AG20443 (cell line): ENCODE measurements at places on chromosomes 4 and X.

GRCh38 chr4:184924516-184924915, 93.8 kb upstream of the HELT start:
- no peak for DNase-seq

GRCh38 chr4:77074981-77075855, 571 bp downstream of the CCNI start:
- peak; percentile 65 for DNase-seq

GRCh38 chr4:113452868-113453620, 308.5 kb downstream of the CAMK2D start:
- no peak for DNase-seq

GRCh38 chr4:139843641-139844040, 178.0 kb downstream of the MGST2 start:
- no peak for DNase-seq

DNA sequence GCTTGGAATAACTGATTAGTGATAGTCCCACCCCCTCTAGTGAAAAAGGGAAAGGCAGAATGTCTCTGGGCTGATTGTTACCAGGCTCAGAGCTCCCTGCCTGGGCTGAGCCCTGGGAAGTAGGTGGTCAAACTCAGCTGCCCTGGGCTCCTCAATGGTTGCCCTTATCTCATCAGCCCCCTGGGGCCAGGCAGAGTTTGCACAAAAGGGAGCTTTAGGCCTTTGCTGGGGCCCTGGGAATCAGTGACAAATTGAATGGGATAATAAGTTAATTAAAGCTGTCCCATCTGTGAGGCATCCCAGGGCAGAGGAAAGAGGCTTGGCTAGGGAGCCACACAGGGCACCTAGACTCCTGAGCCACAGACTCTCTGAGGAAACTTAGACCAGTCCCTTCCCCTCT, 89.0 kb downstream of the EFNB1 start:
- no peak for DNase-seq

DNA sequence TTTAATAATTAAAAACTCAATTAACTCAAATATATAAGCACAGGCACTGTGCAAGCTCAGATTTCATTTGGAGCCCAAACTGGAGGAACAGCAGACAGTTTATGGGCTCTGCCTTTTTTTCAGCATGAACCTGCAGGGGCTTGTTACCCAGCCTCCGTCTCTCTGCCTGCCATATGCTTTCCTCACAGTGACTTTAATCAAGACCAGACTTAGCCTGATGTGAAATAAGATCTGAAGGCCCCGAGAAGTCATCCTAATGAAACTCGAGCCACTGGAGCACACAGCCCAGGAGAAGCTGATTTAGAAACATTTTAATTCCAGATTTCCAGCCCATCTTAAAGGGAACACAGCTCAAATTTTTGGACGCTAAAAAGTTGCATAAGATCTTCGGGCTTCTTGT, 55.6 kb downstream of the SPATA18 start:
- DNase-seq, result peak; percentile 43

DNA sequence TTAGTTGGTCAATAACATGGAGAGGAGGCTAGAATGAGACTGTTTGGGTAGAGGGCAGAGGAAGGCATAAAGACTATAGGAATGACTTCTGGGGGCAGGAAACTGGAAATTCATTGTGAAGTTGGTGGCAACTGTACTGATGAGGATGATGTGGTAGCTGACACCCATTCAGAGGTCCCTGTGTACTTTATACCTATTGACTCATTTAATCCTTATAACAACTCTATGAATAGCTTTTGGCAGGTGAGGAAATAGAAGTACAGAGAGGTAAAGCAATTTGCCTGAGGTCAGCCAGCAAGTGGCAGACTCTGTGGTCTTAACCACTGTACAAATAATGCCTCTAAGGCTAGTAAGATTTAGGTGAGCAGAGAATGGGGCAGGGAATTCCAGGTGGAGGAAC, 100.1 kb downstream of the GATB start:
- DNase-seq, result no peak

GRCh38 chrX:105636667-105637066, 185.7 kb upstream of the NRK start:
- DNase-seq, result no peak

DNA sequence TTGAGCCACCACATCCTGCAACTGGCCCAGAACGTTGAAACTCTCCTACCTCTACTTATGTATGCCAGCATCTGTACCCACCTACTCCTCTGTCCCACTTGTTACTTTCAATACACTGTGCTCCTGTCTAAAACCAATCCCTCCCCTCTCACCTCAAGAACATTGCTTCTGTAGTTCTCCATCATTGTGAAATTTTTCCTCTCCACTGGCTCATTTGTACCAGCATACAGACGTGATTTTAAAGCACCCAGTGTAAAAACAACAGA, 25.5 kb upstream of the USO1 start:
- no peak for DNase-seq

DNA sequence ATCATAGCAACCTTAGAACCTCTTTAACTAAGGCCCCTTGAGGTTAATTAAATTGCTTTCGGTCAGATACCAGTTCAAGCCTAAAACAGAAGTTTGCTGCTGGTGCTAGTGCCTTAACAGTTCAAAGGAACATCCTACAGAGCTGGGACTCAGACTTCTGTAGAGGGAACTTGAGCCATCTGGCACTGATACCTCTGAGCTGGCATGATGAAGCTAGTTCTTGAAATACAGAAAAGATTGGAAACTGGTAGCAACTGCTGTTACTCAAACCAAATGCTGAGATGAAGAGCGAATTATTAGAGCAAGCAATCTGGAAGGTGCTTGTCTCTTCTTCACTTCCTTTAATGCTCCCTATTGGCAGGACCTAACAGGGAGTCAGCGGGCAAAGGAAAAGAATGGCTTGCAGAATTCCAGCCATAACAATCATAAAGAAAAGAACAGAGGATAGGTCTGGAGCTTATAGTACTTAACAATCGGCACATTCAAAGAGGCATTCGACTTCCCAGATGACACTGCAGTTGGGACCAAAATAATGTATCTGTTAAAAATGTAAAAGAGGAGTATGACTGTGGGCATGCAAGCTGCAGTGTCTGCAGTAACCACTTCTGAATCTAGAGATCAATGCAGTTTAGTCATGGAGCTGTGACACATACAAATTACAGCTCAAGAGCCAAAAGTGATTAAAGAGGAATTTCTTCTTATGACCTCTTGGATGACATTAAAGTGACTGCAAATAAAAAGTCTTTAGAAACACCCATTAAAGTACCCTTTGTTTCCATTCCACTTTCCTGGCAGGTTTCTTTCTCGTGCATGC, 298.9 kb downstream of the PDGFC start:
- peak; percentile 26 for DNase-seq

DNA sequence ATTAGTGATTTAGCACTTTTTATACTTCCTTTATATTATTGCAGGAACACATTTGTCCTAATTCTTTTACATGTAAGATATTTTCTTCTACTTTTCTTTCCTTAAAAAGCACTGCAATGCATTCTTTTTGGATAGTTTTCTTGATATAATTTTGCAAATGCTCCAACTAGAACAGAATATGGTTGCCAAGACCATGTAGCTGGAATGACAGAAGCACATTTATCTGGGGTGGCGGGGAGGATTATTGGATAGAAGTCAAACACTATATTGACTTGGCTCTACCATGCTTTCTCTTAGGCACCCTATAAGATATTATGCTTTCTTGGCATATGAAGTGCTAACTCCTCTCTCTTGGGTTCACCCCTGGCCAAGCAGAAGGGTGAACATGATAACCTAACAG, 983.5 kb downstream of the FAT4 start:
- no peak for DNase-seq

DNA sequence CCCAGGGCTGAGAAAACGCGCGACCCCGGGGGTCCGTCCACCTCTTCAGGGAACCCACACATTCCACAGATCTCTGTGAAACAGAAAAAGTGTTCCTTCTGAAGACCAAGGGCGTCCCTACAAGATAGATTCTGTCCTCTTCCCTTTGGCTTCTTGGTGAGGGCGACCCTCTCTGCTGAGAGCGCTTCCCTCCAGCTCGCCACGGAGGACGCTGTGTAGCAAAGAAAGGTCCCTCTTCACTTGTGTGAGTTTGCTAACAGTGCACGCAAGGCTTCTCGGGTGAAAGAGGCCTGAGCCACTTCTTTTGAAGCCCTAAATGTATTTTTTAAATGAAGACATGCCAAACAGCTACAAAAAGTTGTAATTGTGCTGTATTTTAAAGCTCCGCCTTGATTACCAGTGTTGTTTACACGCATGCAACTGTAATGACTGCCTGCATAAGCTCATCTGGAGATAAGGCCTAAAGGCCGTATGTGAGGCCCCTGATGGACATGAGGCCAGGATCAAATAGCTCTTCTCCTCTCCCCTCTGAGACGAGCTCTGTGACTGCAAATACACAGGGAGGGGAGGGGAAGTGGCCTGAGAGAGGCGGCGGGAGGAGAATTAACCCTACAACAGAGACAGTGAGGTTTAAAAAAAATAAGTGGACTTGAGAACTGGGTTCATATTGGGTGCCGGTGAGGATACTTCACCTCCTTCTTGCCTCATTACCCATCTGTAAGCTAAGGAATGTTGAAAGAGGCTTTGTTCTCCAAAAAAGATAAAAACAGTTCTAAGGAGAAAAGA, 95.5 kb downstream of the SOWAHB start:
- no peak for DNase-seq

DNA sequence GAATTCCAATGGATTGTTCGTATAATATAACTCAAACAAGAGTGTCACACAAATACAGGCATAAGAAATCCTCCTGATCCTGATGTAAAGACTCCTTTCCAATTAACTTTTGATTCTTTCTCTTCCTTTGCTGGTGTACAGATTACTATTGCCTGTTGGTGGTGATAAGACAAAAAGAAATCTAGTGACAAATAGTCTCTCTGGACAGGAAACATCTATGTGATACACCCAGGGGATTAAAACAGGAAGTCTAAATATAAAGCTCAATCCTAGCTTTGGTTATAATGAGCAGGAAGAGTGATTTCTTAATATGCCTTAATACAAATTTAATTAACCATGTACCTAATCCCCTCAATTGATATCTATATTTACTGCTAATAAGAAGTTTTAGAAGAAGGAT, 45.1 kb downstream of the ARHGEF6 start:
- DNase-seq, result no peak

DNA sequence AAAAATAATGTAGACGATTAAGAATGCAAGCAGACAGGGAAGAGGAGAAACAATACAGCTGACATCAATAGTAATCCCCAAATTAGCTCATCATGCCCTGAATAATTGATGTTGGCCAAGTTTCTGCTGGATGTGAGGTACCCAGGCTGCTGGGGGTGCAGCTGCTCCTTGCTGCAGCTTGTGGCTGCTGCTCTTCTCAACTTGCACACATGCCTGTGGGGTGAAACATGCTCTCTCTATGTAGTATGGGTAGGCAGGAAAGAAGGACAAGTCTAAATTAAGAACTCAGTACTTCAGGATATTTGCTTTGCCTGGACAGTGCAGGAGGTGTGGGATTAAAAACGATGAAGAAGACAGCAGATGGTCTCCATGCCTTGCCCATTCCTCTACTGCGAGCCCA, 16.7 kb downstream of the EDA2R start:
- peak; percentile 30 for DNase-seq

- DNase-seq, result no peak
Observed at GRCh38 chr4:20393486-20394100, 141.9 kb downstream of the SLIT2 start.

DNA sequence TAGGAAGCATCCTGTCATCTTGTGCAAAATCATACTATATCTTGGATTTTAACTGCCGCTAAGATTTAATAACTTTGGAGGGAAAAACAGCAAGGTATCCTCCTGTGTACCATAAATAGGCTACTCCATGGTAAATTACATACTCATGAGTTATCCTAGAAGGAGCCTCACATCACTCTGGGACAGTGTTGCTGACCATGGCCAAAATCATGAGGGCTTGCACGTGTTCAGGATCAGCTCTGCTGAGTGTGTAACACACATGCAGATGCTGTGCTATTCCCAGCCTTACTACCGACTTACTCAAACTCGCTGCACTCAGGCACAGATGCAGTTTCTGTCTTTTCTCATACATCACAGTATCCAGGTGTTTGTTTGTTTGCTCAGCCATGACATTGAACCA, 56.6 kb downstream of the DKK2 start:
- DNase-seq, result no peak

- DNase-seq, result no peak
Observed at GRCh38 chr4:121995790-121996537, 44.1 kb upstream of the TRPC3 start.

- DNase-seq, result no peak
Observed at GRCh38 chrX:7280520-7280919, 132.6 kb upstream of the PUDP start.

- no peak for DNase-seq
Observed at GRCh38 chr4:48539597-48539996, 49.5 kb downstream of the ZAR1 start.

- DNase-seq, result no peak
Observed at GRCh38 chr4:149831656-149832208, 16.1 kb upstream of the IQCM start.

GRCh38 chr4:133084421-133084820, 64.7 kb upstream of the PCDH10 start:
- no peak for DNase-seq

DNA sequence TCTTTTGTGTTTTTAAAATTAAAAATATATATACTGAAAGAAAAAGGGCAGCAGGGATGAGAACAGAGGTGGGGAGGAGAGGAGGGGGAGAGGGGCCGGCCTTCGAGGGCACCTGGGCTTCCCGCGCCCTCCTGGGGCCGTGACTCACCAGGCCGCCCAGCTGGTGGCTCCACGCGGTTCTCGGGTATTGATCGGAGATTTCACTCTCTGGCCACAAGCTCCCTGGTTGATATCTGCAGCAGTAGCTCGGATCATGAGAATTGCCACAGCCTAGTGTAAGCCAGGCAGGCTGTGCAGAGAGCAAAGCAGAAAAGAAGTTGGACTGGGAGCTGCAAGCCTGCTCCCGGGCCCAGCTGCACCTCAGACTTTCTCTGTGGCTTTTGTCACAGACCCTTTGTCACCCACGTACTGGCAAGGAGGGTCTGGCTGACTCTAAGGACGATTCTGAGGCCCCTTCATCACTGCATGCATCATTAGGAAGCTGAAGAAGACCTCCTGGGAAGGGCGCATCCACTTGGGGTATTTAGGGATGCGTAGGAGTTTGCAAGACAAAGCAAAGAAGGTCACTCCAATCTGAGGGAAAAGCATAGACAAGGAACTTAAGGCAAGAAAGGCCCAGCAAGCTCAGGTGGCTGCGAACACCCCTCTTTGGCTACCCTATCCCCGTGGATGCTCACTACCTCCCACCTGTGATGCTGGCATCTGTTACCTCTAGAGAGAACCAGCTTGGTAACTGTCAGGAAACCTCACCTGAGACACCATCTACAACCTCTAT, 71.7 kb downstream of the CPZ start:
- no peak for DNase-seq

GRCh38 chr4:42142591-42142990, 9.9 kb downstream of the BEND4 start:
- DNase-seq, result peak; percentile 33

GRCh38 chr4:14844061-14844460, 158.2 kb upstream of the CPEB2 start:
- no peak for DNase-seq

- no peak for DNase-seq
Observed at GRCh38 chr4:123503698-123504363, 107.2 kb downstream of the SPRY1 start.

DNA sequence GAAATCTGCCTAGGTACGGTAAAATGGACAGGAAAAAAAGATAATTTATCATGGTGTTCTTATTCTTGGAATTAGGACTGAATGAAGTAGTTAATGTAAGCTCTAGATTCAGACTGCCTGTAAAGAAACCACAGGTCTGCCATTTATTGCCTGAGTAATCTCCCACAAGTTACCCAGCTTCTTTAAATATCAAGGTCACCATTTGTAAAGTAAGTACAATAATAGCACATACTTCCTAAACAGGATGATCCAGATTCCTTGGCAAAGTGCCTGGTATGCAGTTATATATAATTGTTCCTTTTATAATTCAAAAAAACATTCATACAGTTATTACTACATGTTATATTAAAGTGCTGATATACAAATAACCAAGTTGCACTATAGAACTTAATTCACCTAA, 368.6 kb downstream of the HNRNPD start:
- DNase-seq, result no peak
